ENCODE measurements at places on chromosomes 16 and 17.
A peak's percentile ranks its signal among the peaks of the same experiment; 100 is the strongest.

- no peak for DNase-seq
Measured at GRCh38 chr17:1752425-1753262, 9.2 kb upstream of the SERPINF1 start.

DNA sequence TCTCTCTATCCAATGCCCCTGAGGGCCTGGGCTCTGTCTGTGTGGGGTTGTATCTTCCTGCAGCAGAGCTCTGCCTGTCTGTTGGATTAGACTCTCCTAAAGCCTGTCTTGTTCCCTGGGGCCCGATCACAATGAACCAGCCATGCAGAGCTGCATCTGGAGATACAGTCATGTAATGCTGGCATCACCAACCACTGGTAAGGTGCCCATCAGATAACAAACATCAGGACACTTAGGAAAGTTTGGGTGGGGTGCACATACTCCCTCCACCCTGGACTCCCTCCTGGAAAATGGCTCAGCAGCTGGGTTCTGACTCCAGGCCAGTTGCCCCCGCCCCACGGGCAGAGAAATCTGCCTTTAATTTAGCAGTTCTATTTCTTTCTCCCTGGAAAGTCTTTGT lies 61.3 kb upstream of the BRD7 start:
- DNase-seq = no peak

GRCh38 chr17:67638871-67639270 lies 78.9 kb upstream of the NOL11 start:
- no peak for DNase-seq

DNA sequence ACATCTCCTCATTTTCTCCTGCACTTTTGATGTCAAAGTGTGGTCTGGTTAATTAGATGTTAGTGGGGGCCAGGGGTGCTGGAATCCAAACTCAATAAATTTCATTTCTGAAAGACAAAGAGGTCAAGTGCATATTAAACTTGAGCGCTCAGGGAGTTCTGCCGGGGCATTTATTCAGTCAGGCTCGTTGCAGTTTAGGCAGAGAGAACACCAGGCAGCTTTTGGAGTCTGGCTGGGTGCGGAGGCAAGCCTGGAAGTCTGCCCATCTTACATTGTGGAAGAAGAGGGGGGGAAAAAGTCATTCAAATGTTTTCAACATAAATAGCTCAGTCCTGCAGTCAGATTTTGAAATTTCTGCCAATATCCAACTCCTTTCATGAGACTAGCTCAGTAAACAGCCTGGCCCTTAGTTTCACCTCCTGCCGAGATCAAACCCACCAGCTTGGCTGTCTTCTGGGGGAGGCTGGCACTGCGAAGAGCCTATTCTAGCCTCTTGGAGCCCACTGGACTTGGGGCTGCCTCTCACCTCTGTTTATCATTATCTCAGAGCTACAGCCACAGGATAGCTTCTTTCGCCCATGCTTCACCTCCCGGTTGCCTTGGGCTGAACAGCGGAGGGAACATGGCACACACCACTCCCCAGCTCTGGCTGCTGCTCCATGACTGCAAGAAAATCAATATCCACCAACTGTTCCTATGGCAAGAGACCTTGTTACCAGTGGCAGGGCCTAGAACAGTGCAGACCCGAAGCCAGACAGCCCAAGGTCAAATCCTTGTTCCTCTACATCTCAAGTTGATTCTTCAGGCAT lies 177.4 kb upstream of the CDH5 start:
- DNase-seq = no peak

DNA sequence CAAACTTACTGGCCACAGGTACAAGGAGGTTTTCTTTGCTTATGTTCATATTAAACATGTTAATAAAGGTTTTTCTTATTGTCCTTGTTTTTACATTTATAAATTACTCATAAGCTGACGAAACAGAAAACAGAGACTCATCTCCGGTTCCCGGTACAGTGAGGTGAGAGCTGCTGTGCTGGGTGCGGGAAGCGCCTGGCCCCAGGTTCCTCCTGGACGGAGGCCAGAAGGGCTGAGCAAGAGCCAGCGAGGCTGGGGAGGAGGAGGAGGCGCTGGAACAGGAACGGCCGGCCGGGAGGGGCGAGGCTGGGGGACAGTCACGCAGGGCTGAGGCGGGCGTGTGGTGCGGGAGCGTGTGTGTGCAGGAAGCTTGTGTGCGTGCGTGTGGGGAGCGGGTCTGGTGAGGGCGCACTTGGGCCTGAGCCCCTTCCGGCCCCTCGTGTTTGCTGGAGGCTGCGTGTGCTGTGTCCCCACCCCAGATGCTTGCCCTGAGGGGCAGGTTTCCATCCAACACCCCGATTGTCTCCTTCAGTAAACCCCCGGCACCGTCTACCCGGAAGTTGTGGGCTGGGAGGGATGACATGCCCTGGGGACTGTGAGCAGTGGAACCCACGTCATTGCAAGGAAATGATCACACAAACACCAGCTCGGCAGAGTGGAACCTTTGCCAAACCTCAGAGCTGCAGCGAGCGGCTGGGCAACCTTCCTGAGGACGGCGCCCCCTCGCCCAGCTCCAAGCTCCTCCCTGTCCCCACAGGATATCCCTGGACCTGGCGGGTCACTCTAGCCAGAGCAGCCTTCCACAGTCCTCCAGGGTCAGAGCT lies 19.5 kb downstream of the CD7 start:
- peak; percentile 91 for DNase-seq

- DNase-seq = peak; percentile 60
Measured at GRCh38 chr16:48611329-48612137, 1.6 kb upstream of the N4BP1 start.

- no peak for DNase-seq
Measured at GRCh38 chr16:31089199-31089598, 456 bp upstream of the PRSS53 start.

- no peak for DNase-seq
Measured at GRCh38 chr17:859824-860195, 77.7 kb downstream of the MRM3 start.

DNA sequence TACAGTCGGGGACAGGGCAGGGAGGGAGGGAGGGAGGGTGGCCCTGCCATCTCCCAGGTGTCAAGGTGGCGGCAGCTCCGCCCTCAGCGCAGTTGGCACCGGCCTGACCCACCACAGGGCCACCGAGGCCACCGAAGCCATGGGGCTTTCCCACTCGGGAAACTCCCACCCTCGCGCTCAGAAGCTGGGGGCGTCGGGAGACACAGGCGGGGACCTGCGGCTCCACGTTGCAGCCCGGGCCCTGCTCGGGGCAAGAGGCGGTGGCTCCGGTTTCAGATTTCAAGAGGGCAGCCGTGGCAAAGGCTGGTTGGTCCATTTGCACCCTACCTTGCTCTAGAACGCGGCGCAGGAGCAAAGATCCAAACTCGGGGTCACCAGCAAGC lies 544 bp downstream of the CYB561 start:
- no peak for DNase-seq

- no peak for DNase-seq
Measured at GRCh38 chr17:29048440-29049368, 5.8 kb downstream of the PIPOX start.

DNA sequence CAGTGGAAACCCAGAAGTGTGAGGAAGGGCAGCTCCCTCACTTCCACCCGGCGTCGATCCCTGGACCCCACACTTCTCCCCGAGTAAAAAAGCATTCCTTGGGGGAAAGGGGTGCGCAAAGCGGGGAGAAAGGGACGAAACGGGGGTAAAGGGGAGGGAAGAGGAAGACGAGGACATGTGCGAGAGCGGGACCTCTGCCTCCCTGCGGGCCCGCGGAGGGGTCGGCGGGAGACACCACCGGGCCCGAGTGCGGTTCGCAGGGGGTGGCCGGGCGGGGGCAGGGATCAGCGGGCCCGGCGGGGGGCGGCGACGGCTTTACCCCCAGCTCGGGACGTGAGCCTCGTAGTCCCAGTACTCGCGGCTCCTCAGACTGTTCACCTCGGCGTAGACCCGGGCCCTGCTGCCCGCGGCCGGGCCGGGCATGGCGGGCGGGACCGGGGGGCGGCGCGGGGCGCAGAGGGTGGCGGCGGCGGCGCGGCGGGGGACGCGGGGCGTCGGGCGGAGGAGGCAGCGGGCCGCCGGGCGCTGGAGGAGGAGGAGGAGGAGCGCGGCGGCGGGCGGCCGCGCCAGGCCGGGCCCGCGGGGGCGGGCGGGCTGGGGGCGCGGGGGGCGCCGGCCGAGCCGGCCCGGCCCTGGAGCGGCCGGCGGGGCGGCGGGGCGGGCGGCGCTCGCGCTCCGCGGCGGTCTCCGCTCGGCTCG lies 443 bp downstream of the CSNK2A2 start:
- peak; percentile 10 for DNase-seq

DNA sequence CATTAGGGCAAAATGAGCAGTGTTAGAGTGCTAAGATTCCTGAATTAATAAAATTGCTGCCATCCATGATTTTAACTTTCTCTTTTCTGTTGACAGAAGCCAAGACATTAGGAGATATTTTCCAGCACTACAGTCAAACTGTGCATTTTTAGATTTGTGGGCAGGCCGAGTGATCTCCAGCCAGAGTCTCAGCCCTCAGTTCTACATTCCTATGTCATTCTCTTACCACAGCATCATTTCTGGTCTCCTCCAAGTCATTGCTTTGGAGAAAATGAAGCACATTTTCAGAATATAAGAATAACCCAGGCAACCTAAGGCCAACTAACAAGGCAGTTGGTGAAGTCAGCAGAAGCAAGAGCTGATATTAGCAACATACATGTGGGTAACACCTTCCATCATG lies 74.6 kb upstream of the NUDT7 start:
- DNase-seq = no peak

GRCh38 chr17:58391302-58391984 lies 25.9 kb downstream of the RNF43 start:
- DNase-seq = no peak

DNA sequence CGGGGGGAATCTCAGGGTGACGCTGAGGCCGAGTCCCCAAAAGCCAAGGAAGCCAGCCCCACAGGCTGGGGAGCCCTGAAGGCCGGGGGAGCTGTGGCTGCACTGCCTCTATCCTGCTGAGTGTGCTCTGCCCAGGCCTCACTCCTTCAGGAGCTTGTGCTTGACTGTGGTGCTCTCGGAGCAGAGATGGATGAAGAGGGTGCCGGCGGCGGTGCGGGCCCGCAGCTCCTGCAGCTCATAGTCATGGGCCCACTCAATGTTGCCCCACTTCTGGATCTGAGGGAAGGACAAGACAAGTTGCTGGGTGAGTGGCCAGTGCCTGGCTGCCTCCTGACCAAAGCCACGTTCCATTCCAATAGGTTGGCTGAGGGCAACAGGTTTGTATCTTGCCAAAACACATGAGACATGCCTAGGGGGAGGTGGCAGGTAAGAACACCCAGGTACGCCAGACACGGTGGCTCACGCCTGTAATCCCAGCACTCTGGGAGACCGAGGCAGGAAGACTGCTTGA lies 20.5 kb downstream of the ATPAF2 start:
- no peak for DNase-seq

DNA sequence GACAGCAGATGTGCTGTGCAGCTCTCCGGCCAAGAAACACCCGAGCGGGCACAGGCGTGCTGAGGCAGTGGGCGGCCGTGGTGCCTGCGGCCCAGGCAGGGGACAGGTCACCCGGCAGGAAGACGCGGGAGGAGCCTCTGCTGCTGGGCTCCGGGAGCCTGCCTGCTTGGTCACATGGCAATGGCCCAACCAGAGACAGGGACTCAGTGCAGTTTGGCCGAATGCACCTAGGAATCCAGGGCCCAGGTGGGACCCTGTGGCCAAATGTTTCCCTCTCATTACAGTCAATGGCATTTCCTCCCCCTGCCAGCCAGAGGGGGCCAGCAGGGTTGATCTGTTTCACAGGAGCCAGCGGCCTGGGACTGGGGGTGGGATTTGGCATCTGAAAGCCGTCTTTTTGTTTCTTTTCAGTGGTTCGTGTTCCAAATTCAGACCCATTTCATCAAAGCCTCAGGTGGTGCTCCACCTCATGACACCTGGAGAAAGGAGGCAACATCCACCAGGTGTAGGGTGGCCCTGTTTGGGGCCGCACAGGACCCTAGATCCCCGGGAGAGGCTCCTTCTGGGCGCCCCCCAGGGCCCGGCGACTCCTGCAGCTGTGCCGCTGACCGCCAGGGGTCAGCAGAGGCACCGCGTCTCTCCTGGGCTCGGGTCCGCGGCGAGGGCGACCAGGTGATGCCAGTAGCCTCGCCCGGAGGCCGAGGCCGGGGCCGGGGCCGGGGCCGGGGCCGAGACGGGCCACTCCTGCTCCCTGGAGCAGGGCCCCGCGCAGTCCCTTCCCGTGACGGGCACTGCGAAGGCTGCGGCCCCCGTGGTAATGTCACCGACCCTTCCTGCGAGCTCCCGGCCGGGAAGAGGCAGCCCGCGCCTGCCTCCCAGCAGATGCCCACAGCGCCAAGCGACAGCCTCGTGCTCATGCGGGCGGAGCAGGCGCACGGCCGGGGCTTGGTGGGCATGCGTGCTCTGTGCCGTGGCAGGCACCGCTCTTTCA lies 118.5 kb downstream of the C16orf78 start:
- peak; percentile 13 for DNase-seq

GRCh38 chr16:28845293-28845692 lies 855 bp downstream of the TUFM start:
- no peak for DNase-seq

DNA sequence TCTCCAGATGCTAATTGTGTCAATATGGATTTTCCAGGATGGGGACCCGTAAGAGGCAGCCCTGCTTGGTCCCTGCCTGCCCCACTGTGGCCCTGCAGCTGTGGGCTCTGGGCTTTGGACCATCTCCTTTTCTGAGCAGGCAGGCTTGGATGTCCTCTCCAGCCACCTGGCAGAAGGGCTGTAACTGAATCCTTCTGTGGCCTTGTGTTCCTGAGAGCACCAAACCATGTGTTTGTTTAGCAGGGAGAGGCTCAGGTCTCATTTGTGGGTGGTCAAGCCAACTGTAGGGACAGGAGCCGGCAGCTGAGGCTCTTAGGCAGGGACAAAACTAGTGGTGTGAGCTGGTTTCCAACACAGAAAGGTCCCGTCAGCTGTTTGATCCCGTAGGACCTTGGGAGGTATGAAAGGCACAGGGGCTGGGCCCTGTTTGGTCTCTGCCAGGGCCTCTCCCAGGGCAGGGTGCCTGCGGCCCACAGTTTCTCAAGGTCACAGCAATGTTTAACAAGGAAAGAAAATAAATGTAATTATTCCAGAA lies 18.5 kb downstream of the SEC14L5 start:
- DNase-seq = no peak

DNA sequence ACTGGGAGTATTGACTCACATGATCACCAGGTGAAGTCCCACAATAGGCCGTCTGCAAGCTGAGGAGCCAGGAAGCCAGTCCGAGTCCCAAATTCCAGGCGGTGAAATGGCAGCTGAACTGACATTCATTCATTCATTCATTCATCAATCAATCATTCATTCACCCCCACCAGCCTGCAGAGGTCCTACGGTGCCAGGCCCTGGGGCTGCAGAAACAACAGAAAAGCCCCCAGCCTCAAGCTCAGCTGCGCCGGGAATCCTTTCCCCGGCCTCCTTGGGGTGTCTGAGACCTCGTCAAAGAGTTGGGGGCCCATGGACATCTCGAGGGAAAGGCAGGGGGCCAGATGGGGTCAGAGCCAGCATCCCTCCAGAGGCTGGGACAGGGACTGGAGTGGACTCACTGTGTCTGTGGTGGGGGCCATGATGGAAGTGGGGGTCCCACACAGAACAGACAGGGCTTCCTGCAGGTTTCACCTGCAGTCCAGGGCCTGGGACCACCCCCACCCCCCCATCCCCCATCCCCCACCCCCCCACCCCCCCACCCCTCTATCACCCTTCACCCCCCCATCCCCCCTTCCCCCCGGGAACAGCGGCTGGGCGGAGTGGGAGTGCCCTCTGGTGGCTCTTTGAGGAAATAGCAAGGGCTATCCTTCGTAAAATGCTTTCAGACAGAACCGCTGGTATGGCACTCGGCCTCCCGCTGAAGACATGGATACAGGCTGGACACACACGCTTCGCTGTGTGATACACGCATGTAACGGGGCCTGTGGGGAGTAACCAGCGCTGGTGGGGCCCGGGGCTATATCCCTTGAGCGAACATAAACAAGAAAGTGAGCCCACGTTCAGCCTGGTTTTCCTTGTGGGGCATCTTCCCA lies 8.5 kb upstream of the ZC3H18 start:
- peak; percentile 23 for DNase-seq
